ENCODE measurements at places on chromosomes 2 and 18. TPM values are rescaled to one million over a fixed set of nuclear protein-coding genes. Genes with fewer than 3 reads are reported as not detected.

The MPV17 gene
- total RNA-seq, result 23.6 TPM

The RNF152 gene
- total RNA-seq, result 1.4 TPM

The UGT1A4 gene
- not detected for total RNA-seq

The CRACDL gene
- total RNA-seq, result 0.75 TPM

The IL36G gene
- not detected for total RNA-seq

The MOGAT1 gene
- not detected for total RNA-seq

The KCNF1 gene
- total RNA-seq, result not detected

The NEU4 gene
- total RNA-seq, result 2.9 TPM

The ABCG8 gene
- total RNA-seq, result not detected

The RGPD4 gene
- total RNA-seq, result 0.30 TPM

The FLACC1 gene
- total RNA-seq, result 2.4 TPM

The DCC gene
- total RNA-seq, result not detected

The DNAH6 gene
- 0.61 TPM for total RNA-seq

The CDH20 gene
- 0.33 TPM for total RNA-seq

The PIEZO2 gene
- total RNA-seq, result not detected

The ANKRD12 gene
- total RNA-seq, result 167 TPM

The DYSF gene
- total RNA-seq, result 6.2 TPM

The ABCB11 gene
- not detected for total RNA-seq

The TRIP12 gene
- total RNA-seq, result 167 TPM

The ITPRIPL1 gene
- 6.6 TPM for total RNA-seq

The SEPTIN2 gene
- 216 TPM for total RNA-seq

The CD8B2 gene
- total RNA-seq, result 5.0 TPM

The HOXD8 gene
- not detected for total RNA-seq

The PID1 gene
- total RNA-seq, result not detected

The WNT6 gene
- not detected for total RNA-seq

The LRATD1 gene
- not detected for total RNA-seq
